CD4-positive, alpha-beta T cell treated with Interleukin-1 beta for 1 hour (primary cell): ENCODE measurements at places on chromosomes 13 and 19.
A peak's percentile ranks its signal among the peaks of the same experiment; 100 is the strongest.

DNA sequence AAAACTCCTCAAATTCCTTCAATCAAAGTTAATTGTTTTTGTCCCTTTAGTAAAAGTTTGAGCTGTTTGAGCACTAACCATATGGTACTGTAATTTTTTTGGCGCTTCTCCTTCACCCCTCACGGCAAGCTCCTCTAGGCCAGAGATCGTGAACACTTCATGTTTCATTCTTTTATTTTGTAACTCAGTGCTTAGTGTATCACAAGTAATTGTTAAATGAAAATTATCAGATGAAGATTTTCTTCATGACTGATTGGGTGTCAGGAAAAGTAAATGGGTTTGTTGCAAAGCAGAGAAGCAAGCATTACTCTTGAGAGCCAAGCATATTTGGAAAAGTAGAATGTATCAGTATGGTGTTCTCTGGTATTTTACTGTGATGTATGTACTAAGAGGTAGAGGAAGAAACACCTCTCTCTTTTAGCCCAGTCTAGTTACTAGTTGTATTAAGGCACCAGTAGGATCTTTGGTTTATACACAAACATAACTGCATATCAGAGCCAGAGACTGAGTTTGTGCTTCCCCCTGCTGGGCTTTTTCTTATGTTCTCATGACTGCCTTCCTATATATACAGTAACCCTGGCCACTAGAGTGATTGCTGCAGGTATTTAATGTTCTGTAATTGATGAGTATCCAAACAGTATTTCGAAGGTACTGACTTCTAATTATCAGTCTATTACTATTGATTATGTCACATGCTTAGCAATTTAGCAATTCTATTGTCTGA, 202.3 kb upstream of the KLHL1 start:
- DNase-seq: no peak

DNA sequence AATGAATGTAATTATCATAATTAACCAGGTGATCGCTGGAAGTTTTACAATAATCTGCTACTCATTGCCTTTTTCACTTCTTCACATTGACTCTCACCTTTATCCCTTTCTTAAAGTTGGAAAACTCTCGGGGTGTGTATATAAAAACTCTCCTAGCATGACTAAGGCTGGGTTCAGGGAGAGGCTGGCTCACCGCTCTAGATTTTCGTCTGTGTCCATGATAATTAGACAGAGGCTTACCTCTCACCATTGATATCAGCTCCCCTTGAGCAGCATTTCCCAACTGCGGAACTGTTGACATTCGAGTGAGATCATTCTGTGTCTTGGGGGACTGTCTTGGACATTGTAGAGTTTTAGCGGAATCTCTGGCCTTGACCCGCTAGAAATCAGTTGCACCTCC, 39.4 kb downstream of the NFIX start:
- DNase-seq: no peak

DNA sequence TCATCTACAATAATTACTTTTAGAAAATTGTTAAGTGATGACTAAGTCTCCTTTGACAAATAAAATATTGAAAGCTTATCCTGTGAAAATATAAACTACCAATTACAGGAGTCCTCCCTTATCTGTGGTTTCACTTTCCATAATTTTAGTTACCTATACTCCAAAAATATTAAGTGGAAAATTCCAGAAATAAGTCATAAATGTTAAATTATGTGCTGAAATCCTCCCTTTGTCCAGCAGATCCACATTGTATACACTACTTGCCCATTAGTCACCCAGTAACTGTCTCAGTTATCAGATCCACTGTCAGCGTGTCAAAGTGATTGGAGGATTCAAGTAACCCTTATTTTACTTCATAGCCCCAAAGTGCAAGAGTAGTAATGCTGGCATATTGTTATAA, 98.1 kb downstream of the SERP2 start:
- no peak for DNase-seq

DNA sequence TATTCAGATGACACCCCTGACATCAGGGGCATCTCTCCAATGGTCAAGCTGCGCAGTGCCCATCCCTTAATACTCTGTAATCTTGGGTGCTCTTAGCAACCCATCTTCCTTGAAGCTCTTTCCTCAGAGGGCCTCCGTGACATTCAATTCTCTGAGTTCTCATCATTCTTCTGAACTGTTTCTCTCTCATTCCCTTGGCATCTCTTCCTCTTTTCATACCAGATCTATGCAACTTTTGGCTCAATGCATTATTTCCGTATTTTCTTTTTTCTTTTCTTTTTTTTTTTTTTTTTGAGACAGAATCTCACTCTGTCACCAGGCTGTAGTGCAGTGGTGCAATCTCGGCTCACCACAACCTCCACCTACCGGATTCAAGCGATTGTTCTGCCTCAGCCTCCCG, 53.9 kb downstream of the PCDH8 start:
- DNase-seq: no peak

- no peak for DNase-seq
Measured at GRCh38 chr19:9151367-9151766, 11.2 kb downstream of the ZNF317 start.

DNA sequence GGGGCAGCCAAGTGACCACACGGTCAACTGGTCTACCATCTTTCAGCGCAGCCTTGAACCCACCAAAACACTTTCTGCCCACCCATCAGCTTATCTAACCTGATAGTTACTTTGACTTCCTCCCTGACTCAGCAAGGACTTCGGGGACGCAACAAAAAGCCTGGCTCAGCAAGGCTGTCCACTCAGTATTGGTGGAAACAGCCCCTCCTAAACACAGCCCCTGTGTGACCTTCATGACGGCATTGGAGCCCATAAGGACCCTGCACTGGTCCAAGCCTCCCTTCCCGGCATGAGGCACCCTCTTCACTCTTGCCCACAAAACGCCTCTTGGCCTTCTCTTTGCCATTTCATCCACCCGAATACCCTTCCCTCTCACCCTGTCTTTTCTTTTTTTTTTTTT, 39.1 kb downstream of the INSR start:
- no peak for DNase-seq

- DNase-seq: no peak
Measured at GRCh38 chr13:100644371-100644770, 30.2 kb downstream of the TMTC4 start.

DNA sequence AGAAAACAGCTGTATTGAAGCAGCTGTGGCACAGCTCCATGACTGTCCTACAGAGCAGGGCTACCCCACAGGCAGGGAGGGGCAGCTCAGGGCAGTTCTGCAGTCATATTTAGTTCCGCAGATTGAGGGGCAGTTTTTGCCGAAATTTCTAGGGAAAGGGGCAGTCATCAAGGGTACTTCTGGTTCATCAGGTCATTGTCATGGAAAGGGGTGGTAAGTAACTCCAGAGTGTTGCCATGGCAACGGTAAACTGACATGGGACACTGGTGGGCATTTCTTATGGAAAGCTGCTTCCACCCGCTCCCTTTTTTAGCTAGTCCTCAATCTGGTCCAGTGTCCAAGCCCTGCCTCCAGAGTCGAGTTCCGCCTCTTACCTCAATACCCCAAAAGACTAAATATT, 702.8 kb downstream of the LIG4 start:
- DNase-seq: no peak

- no peak for DNase-seq
Measured at GRCh38 chr19:6667114-6667627, 2.8 kb downstream of the TNFSF14 start.

GRCh38 chr19:29259867-29260281, 46.9 kb upstream of the UQCRFS1 start:
- DNase-seq: no peak

DNA sequence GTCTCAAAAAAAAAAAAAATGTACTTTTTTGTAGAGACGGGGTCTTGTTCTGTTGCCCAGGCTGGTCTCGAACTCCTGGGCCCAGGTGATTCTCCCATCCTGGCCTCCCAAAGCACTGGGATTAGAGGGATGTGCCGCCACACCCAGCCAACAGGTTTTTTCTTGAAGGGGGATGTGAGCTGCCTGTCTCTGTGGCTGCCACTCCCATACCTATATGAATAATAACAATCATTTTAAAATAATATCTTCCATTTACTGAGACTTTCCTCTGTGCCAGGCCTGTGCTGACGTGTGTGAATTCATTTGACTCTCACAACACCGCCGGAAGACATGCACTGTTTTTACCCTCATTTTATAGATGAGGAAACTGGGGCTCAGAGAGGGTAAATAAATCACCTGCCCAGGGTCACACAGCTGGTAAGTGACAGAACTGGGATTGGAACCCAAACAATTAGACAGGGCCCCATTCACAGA, 7.2 kb upstream of the BCL3 start:
- DNase-seq: no peak

GRCh38 chr13:75359266-75359665, 122.7 kb downstream of the TBC1D4 start:
- DNase-seq: no peak

- no peak for DNase-seq
Measured at GRCh38 chr13:32323912-32324311, 8.6 kb downstream of the BRCA2 start.

GRCh38 chr13:24618011-24618955, 61.9 kb upstream of the ATP12A start:
- DNase-seq: peak; percentile 74

DNA sequence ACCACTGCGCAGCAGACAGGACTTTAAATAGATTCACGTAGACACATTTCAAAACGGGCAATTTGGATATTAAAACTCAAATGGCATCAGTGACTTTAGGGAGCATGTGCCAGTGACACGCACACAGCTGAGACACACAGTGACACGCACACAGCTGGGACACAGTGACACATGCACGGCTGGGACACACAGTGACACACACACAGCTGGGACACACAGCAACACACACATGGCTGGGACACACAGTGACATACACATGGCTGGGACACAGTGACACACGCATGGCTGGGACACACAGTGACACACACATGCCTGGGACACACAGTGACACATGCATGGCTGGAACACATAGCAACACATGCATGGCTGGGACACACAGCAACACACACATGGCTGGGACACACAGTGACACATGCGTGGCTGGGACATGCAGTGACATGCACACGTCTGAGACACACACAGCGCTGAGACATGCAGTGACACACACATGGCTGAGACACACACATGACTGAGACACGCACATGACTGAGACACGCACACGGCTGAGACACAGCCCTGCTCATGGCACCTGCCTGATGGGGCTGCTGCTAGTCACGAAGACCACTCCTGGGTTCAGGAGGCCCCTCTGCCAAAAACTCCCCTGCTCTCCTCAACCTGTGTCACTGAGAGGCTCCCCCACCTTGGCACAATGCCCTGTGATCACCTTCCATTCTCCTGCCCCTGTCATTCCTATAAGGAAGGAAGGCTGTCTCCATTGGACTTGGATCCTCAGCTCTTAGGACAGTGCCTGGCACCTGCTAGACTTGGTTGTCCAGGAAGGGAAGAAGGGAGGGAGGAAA, 52.5 kb downstream of the SOX1 start:
- no peak for DNase-seq

- DNase-seq: no peak
Measured at GRCh38 chr13:114264886-114265611, 16.4 kb upstream of the UPF3A start.

DNA sequence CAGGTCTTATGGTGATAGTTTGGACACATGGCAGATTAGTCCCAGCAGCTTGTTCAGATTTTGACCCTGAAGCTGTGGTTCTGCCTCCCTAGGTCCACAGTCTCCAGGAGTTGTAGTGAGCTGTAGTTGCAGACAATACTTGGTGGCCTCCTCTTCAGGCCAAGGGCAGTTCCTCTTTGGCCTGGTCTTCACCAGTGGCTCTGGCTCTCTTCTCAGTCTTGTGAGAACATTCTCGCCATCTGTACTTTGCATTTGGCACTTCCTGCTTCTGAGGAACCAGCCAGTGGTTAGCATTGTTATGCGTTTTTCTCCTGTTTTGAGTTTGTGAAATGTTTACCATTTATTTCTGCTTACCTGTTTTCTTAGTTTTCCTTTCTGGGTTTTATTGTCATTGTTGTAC, 40.7 kb downstream of the PCCA start:
- DNase-seq: no peak
